ENCODE measurements at places on chromosomes 16 and 17. TPM values are rescaled to one million over a fixed set of nuclear protein-coding genes. Genes with fewer than 3 reads are reported as not detected.
A peak's percentile ranks its signal among the peaks of the same experiment; 100 is the strongest.

- H3K27ac ChIP-seq: no peak overlapping the region
- no peaks in the 10 kb centered on the region for H3K36me3 ChIP-seq
- no peaks in the 10 kb centered on the region for H3K27me3 ChIP-seq
- H3K4me3 ChIP-seq: no peak overlapping the region
These were observed 1.7 kb downstream of the PERCC1 start for GRCh38 chr16:1432388-1433262.

GRCh38 chr16:28554634-28555423 lies 1.1 kb downstream of the SGF29 start:
- H3K27me3 ChIP-seq: no peaks in the 10 kb centered on the region
- peak overlapping the region; percentile 99 for H3K27ac ChIP-seq
- DNase-seq: no peak
- H3K4me3 ChIP-seq: peak overlapping the region; percentile 70

GRCh38 chr17:8695241-8695640 lies 49.4 kb downstream of the CCDC42 start:
- peaks cover 7% of the 10 kb centered on the region for H3K4me1 ChIP-seq
- H3K4me3 ChIP-seq: no peak overlapping the region
- no peak overlapping the region for H3K27ac ChIP-seq
- no peak for DNase-seq
- no peaks in the 10 kb centered on the region for H3K27me3 ChIP-seq

DNA sequence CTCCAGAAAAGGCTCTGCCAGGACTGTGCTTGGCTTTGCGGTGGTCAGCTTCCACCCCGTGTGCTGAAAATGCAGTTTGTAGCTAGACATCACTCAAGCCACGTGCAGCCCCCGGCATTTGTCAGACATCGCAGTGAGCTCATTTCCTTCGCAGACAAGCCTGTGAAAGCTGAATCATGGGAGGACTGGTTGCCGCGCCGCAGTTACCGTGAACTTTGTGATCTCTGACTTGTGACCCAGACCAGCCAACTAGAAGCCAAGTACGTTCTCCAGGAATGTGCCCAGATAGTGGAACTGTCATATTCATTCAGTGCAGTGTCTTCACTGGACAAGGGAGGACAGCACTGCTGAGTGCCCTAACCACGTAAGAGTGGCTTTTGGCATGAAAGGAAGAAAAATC lies 58.1 kb downstream of the NDE1 start:
- H3K27ac ChIP-seq: no peak overlapping the region
- H3K36me3 ChIP-seq: no peaks in the 10 kb centered on the region
- H3K27me3 ChIP-seq: no peaks in the 10 kb centered on the region
- no peaks in the 10 kb centered on the region for H3K4me1 ChIP-seq

DNA sequence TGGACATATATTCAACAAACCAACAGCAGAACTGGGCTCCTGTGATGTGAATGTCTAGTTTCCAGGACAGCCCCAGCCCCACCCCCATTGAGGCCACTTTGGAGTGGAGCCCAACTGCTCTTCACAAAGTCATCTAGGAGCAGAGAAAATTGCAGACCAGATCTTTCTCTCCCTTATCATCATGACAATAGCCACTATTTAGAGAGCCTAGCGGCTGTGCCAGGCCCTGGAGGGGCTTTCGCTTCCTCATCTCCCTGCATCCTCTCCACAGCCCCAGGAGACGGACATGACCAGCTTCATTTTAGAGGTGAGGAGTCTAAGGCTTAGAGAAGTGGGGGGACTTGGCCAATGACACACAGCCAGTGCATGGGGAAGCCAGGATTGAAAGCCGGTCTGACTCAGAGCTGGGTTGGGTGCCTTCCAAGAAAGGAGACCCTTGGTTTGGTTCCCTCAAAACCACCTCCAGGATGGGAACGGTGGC lies 1.4 kb downstream of the PRSS8 start:
- no peaks in the 10 kb centered on the region for H3K4me1 ChIP-seq
- no peak overlapping the region for H3K27ac ChIP-seq
- no peaks in the 10 kb centered on the region for H3K27me3 ChIP-seq
- no peak for DNase-seq
- no peaks in the 10 kb centered on the region for H3K36me3 ChIP-seq

Gene RNF227
- total RNA-seq: 4.1 TPM

Gene SLC22A31
- total RNA-seq: not detected

All from uterus (tissue), 4 donors.